ENCODE measurements at places on chromosomes 4 and X. TPM values are rescaled to one million over a fixed set of nuclear protein-coding genes. Genes with fewer than 3 reads are reported as not detected.

- no peak for ATAC-seq
These were observed 15.4 kb downstream of the NKX6-1 start for GRCh38 chr4:84483688-84484087.

Gene TCP11X2
- total RNA-seq, result not detected

Gene MYL5
- 14.5 TPM for total RNA-seq

DNA sequence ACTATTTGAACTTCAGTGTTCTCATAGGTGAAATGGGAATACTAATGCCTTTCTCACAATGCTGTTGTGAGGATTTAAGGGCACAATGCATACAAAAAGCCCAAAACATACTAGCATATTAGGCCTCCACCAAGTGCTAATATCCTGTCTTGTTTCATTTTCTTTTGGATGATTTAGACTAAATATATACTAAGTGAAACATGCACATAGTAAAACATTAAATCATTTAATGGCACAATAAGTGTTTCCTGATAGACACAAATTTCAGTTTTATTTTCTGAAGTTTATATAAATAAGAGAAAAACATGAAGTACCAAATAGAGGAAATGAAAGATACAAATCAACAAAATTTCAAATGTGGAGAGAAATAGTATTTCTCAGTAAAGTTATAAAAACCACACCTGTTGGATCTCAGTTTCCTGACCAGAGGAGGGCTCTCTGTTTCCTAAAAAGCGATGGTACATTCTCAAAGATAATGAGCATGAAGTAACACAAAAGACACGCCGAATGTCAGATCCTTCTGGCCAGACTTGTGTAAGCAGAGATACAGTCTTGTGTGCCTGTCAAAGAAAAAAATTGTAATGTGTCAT is 25.1 kb downstream of the DDX60 start:
- no peak for ATAC-seq

Gene NSG1
- 7.0 TPM for total RNA-seq

- no peak for ATAC-seq
These were observed 9.0 kb upstream of the CD99L2 start for GRCh38 chrX:150907474-150907873.

- ATAC-seq, result no peak
These were observed 36.6 kb downstream of the DIPK2B start for GRCh38 chrX:45164021-45164621.

GRCh38 chr4:182074810-182075209 is 168.4 kb upstream of the TENM3 start:
- ATAC-seq, result no peak

DNA sequence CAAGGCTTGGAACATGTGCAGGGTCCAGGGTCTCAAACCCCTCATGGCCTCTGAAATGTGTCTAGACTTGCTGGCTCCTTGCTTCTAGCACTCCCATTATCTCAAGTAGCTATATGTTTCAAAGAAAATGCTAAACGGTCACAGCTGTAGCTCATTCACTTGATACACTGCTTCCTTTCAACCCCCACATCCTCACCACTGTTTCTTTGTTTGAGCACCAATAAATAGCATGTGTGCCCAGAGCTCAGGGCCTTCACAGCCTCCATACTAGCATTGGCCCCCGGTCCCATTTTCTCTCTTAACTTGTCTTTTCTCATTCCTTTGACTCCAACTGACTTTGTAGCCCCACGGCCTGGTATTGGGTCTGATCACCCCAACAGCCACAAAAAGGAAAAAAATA is 801.8 kb downstream of the STIM2 start:
- no peak for ATAC-seq

DNA sequence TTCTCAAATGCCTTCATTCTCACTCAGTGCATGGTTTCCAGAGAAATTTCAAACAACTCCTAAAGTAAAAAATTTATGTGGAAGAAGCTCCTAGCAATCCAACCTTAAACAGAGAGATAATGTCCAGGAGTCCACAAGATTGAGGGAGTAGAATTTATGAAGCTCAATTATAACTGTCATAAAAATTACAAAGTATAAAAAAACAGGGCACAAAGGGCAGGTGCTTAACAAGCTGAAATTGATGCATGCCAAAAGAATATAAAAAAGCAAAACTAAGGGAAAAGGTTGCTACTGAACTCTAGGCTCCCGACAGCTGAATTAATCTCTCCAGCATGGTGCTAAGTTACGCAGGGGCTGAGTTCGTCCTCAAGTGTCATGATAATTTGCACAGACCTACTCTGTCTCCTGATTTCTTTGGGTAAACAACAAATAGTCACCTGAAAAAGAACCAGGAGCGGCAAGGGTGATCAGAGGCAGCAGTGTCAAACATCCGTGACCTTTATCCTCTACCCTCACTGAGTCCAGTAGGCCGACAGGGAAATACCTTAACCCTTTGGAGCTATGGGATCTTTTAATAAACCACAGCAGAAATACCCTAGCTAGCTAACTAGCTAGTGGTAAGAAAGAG is 47.2 kb upstream of the RELL1 start:
- no peak for ATAC-seq

DNA sequence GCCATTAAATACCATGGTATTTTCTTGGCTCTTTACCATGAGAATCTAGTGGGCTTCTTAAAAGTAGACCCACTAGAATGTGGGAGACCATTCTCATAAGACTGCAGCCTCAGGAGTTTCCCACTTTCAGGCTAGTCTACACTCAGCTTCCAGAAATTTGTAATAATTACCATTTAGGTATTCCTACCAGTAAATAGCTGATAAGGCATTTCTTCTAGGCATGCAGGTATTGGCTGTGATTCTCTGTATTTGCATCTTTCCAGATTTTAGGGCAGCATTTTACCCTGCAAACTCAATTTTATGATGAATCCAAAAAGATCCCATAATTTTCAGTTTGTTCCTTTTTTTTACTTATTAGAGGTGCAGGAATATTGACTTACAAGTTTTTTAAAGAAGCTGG is 496.6 kb downstream of the TRAM1L1 start:
- no peak for ATAC-seq

DNA sequence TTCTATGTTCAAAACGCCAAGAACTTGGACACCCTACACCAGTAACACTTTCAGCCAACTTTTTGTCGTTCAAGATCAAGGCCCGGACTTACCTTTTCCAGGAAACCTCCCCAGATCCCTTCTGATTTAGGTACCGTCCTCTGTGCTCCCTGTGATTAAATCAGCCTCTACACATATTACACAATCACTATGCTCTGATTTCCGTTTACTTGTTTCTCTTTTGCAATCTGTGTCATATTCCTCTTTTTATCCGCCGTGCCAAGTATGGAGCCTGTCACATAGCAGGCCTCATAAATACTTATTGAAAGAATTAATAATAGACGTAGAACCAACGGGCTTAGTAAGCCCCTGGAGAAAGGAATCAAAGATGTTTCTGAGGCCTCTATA is 722 bp upstream of the TMEM33 start:
- ATAC-seq, result no peak

DNA sequence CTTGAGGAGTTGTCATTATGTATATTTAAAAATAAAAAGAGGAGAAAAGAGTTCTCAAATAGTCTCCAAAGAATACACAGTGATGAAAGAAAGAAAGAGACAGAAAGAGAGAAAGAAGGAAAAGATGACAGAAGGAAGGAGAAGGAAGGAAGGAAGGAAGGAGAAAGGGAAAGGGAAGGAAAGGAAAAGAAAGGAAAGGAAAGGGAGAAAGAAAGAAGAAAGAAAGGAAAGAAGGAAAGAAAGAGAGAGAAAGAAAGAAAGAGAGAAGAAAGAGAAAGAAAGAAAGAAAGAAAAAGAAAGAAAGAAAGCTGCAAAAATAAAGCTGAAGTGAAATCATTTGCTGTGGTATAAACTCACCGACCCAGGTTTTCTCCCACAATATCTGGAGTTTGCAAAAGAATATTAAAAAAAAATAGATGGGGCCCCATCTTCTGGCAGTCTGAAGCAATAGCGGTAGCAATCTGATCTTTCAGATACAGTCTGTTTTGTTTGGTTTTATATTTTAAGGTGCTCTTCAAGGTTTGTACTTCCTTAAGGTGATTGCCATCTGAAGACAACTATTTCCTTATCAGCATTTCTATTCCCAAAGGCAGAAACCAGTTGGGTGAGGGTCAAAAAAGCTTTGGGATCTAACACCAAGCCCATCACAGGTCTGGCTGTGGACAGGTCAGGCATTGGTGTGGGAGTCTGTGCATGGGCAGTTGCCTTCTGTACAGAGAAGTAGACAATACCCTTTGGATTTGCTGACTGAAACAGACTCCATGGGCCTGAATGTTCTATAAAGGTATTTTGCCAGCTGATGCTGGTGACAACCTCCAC is 160.4 kb downstream of the CPEB2 start:
- ATAC-seq, result no peak

- ATAC-seq, result no peak
These were observed 58.0 kb downstream of the VGLL1 start for GRCh38 chrX:136589966-136590365.

- no peak for ATAC-seq
These were observed 97.6 kb downstream of the AKAP4 start for GRCh38 chrX:50103176-50103575.

Gene TMEM31
- total RNA-seq, result not detected

Gene CXCL8
- total RNA-seq, result 14.5 TPM

- ATAC-seq, result no peak
These were observed 1.8 kb downstream of the ABCD1 start for GRCh38 chrX:153726286-153727122.

- no peak for ATAC-seq
These were observed 126.0 kb downstream of the GLRA3 start for GRCh38 chr4:174702979-174703478.

Gene HERC3
- 31.6 TPM for total RNA-seq

Gene MTCP1
- 19.8 TPM for total RNA-seq

Gene COL4A6
- total RNA-seq, result not detected

Gene SPIN4
- total RNA-seq, result 5.6 TPM

- no peak for ATAC-seq
These were observed 123.8 kb downstream of the MAD2L1 start for GRCh38 chr4:119942806-119943205.

Gene ADH4
- total RNA-seq, result not detected

- peak; percentile 55 for ATAC-seq
These were observed 26.0 kb downstream of the TKTL1 start for GRCh38 chrX:154321594-154321993.

- ATAC-seq, result no peak
These were observed 37.0 kb upstream of the ATP6AP2 start for GRCh38 chrX:40543661-40544328.

DNA sequence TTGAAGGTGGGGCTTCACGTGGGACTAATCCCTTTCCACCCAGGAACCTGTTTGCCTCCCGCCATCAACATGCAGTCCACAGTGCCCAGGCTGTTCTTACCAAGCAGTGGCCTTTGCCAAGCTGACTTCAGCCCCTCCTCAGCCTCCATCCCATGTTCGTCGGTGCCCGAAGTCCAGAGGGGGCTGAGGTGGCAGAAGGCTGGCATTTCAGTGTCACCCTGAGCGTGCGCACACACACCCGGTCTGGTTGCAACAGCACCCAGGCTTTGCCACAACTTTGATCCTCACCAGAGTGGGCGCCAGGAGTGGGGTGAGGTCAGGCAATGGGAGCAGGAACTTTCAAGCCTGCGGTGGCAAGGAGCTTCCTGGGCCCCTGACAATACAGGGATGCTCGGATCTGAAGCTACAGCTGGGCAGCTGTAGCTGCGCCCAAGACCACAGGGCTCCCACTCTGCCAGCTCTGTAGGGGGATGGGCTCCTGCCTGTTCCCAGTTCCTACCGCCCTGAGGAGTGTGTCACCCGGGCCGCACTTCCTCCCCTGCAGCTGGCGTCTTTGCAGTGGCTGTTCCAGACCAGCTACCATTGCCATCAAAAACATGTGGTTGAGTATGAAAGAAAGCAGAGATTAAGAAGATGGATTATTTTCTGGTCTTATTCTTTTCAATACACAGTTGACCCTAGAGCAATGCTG is 428.0 kb downstream of the EPHA5 start:
- no peak for ATAC-seq

All from activated T-helper 17 cell treated with anti-CD3 and anti-CD28 coated beads, Interleukin-2, amount 50 U/mL, for 72 hours (primary cell).